ENCODE measurements at places on chromosomes 4 and X.

GRCh38 chr4:26242451-26242850, 78.4 kb upstream of the RBPJ start:
- no peak for DNase-seq

DNA sequence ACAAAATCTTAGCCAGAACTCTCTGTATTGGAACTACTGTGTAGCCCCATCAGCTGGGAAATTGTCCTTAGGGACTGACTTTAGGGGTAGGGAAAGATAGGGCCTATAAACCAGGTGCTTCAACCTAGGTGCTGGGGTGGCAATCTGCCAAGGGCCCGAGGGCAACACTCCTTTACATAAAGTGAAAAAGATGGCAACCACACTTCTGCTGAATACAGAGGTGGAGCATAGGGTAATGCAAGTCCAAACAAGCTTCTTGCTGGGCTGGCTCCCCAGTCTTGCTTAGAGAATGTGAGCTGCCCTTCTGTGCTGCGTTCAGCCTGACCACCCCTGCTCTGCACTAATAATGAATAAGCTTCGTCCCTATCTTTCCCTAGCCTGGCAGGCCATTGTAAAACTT, 9.8 kb downstream of the ZBTB33 start:
- DNase-seq: no peak

DNA sequence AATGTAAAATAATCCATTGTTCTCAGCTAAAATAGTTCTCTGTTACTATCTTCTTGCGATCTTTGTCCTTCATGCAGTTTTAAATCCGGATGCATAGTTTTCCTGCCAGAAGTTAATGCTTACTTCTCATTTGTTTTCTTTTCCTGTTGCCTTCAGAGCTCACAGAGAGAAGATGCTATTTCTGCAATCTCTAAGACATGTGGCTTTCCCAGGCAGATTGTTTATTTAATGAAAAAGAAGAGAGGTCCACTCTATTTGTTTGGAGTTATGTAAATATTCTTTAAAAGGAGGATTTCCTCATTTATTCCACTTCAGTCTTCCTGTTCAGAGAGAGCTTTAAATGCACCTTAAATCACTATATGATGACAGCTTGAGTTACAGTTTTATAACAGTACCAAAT, 39.3 kb upstream of the HPGD start:
- no peak for DNase-seq

- peak; percentile 52 for DNase-seq
Observed at GRCh38 chr4:15003401-15003890, 1.2 kb downstream of the CPEB2 start.

GRCh38 chrX:69150281-69150960, 14.8 kb downstream of the PJA1 start:
- DNase-seq: no peak

DNA sequence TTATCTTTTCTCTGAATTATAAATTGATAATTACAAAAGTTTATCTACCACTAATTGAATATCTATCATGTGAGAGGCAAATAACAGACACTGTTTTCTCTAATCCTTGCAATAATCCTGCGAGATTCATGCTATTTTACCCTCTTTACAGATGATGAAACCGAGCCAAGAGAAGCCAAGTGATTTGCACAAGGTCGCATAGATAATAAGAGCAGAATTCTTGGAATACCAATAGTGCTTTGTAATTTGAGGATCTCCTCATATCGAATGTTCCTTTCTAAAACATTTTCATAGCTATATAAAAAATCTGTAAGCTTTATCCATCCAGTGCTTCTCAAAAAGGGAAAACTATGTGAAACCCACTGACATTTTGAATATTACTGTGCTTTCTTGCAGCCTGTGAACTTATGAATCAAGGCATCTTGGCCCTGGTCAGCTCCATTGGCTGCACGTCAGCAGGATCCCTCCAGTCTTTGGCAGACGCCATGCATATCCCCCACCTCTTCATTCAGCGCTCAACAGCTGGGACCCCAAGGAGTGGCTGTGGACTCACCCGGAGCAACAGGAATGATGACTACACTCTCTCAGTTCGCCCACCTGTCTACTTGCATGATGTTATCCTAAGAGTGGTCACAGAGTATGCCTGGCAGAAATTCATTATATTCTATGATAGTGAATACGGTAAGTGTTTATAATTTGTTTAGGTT, 743.8 kb upstream of the ATOH1 start:
- DNase-seq: no peak

DNA sequence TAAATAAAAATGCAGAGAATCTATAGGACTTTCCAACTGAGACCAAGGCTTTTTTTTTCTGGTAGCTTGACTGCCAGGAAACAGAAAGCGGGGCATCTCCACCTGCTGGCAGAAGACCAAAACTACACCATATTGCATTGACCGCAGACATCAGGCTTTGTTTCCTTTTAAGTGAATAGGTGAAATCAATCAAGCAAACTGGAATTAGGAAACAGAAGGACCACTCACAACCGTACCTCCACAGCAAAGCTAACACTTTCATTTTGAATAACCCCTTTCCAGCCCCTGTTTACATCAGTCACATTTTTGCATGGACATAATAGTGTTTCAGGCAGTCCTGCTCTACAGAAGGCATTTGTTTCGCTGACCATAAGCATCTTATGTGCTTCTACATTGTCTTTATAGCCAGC, 218.2 kb downstream of the IDS start:
- peak; percentile 2 for DNase-seq

DNA sequence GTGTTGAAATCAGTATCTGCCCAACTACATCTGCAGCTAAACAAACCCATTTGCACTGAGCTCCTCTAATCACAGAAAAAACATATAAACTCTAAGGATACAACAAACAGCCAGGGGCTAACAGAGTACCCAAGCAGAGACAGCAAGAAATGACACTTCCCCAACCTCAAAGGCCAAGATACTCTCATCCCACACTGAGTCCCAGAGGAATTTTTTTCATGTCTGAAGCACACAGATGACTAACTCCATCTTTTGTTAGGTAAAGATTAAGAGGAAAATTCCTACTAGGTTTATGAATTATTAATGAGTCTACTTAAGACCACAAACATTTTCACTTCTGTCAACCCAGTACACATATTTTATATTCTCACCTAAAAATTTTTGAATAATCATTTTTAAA, 31.6 kb downstream of the SEPSECS start:
- no peak for DNase-seq

GRCh38 chr4:140150636-140150885, 3.4 kb downstream of the MAML3 start:
- DNase-seq: peak; percentile 47

- DNase-seq: no peak
Observed at GRCh38 chr4:6307230-6307629, 37.6 kb downstream of the WFS1 start.

- no peak for DNase-seq
Observed at GRCh38 chrX:154731184-154731583, 19.7 kb downstream of the GAB3 start.

DNA sequence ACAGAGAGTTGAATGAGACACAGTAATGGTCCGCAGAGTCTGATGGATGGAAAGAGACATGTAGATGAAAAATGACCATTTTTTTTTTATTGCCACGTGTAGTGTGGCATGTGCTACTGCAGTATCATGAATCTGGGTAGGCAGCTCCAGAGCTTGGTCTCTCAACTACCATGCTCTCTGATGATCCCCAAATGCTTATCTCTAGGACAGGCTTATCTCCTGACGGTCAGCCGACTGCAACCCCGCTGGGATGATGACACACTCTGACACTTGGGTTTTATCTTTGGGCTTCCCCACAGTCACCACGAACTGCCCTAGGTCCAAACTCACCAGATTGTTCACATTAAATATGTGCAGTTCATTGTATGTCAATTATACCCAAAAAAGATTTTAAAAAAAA, 239.7 kb downstream of the QDPR start:
- DNase-seq: no peak

DNA sequence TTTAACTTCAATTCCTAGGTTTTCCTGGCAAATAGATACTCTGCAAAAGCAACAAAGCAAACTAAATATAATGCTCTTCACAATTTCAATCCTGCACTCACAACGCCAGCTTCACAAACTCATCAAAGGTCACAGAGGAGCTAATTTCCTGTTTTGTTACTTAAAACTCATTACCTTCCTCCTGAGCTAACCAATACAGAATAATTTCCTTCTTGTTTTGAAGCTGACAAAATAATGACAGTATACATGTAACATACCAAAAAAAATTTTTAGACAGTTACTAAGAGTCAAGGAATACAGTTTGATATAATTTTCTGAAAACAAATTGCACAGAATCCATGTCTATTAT, 17.9 kb downstream of the CNOT6L start:
- DNase-seq: no peak

DNA sequence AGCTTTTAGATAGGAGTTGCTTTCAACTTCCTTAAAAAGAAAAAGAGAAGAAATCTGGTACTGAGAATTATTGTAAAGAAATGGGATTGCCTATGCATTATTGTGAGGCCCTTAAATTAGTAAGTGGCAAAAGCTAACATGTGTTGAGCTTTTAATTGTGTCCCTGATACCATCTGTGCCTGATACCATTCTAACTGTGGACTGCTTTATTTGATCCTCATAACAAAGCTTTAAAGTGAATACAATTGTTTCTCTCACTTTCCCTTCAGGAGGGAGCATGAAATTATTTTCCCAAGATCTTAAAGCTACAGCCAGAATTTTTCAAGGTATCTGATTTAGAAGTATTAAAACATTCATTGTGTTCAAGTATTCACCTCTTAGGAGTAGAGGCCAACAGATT, 9.9 kb downstream of the KCTD8 start:
- DNase-seq: no peak

- DNase-seq: no peak
Observed at GRCh38 chr4:179372242-179372641, 1930.0 kb upstream of the AGA start.

- no peak for DNase-seq
Observed at GRCh38 chrX:138709886-138710791, 1.4 kb downstream of the FGF13 start.

GRCh38 chr4:7358100-7358735, 76.5 kb downstream of the PSAPL1 start:
- DNase-seq: no peak

DNA sequence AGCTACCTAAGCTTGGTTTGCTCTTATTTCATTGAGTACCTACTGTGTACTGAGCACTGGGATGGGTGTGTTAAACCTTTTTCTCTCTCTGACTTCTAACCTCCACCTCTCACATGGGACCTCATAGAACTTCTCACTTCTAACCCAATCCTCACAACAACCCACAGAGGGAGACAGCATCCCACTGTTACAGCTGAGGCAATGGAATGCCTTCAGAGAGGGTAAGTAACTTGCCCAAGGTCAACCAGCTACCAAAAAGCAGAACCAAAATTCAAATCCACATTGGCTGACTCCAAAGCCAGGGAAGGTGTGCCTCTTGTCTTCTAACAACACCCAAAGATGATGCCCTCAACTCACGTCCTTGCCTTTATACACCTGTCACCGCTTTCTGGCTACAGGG, 5.4 kb downstream of the SEL1L3 start:
- DNase-seq: no peak

GRCh38 chrX:20313899-20314298, 47.2 kb upstream of the RPS6KA3 start:
- no peak for DNase-seq

DNA sequence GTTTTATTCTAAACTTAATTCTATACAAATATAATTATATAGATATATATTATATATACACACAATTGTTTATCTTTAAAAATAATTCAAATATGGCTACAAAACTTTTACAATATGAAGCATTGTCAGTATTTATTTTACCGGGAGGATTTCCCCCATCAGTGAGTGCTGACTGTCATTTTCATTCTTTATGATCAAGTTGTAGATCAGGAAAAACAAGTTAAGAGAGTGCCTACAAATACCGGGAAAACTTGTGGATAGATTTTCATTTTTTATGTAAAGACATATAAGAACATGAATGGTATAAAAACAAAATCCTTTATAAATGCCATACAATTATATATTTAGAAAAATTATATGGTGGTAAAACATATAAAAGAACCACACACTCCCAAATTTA, 37.8 kb downstream of the CLCN3 start:
- DNase-seq: no peak

- DNase-seq: no peak
Observed at GRCh38 chrX:72141372-72142004, 9.8 kb upstream of the RTL5 start.

DNA sequence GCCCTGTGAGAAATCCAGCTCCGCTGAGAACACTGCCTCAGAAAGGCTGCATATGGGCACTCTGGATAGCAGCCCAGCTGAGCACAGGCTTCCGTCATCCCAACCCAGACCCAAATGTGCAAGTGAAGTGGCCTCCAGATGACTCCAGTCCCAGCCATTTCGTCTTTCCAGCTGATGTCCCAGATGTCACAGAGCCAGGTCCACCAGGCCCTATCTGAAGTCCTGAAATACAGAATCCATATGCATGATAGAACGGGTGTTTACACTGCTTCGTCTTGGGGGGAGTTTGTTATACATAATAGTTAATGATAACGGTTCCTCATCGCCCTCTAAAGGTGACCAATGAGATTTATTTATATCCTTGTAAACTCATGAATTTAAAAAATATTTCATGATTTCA, 72.6 kb upstream of the TRIM2 start:
- no peak for DNase-seq

- DNase-seq: no peak
Observed at GRCh38 chrX:84956304-84956703, 47.4 kb upstream of the APOOL start.

DNA sequence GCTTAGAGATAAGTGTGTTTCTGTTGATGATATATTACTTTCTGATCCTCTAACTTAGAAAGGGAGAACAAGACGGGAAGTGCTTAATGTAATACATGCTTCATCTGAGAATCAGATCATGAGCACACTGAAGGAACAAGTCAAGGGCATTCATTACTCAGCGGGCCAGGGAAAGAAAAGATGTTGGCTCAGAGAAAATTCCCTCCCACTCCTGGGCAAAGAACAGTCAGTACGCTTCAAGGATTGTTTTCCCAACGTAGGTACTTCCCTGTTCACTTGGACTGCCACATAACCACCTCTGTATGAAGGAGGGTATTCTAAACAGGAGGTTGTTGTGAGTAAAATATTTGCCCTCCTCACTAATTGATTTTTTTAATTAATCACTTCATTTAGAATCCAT, 374.5 kb upstream of the FMR1 start:
- no peak for DNase-seq

GRCh38 chr4:113539408-113539807, 222.1 kb downstream of the CAMK2D start:
- DNase-seq: no peak

DNA sequence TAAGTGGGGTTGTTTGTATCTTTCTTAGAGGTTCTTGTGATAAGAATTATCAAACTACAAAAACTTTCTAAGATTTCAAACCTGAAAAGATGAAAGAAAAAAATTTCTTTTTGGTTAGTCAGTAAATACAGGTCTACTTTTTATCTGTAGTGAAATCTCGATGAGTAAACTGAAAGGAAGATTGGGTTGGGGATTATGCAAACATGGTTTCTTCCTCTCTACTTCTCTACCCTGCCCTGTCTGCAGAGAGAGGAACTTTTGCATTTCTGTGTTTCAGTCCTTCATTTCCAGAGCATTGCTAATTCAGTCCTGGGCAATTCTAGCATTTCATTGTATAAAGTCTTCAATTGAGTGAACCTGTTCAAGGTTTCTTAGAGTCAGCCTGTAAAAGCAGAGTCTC, 51.6 kb upstream of the IL2 start:
- DNase-seq: no peak
